ENCODE measurements at places on chromosomes 4 and X.

DNA sequence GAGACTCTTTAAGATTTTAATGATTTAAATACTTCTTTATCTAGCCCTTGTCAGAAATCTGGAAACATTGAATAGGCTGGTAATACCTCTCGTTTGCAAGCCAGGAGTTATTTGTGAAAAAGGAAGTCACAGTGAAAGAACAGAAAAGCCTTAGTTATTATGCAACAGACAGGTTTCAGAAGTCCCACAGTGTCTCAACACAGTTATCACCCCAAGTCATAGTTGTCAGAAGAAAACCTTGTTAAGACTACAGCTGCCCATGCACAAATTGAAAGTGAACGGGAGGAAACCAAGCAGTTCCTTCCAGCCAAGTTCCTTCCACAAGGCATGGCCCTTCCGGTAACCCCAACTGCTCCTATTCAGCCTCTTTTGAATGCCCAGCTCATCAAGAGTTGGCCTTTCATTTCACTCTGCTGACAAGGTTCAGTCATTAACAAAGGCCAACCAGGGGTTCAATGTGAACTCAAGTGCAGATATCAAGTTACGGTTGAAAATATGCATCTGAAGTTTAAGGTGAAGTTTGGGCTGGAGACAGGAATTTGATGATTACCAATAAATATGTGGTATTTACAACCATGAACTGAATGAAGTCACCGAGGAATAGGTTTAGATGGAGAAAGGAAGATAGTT is 15.6 kb downstream of the ALPK1 start:
- no peak for DNase-seq

DNA sequence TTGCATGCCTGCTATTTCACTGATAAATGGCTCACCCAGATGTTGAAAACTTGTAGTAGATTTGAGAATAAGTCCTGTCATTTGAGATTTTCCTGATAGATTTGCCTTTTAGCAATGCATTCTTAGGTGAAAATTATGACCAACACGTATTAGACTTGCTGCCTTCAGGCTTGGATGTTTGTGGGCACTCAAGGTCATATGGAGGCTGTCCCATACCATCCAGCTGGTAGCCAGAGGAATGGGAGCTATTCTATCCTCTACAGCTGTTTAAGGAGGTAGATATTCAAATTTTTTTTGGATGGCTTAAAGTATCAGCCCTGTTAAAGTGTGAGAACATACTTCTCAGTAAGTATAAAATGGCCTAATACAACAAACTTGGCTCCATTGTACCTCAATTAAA is 34.7 kb downstream of the RTL3 start:
- DNase-seq, result no peak

DNA sequence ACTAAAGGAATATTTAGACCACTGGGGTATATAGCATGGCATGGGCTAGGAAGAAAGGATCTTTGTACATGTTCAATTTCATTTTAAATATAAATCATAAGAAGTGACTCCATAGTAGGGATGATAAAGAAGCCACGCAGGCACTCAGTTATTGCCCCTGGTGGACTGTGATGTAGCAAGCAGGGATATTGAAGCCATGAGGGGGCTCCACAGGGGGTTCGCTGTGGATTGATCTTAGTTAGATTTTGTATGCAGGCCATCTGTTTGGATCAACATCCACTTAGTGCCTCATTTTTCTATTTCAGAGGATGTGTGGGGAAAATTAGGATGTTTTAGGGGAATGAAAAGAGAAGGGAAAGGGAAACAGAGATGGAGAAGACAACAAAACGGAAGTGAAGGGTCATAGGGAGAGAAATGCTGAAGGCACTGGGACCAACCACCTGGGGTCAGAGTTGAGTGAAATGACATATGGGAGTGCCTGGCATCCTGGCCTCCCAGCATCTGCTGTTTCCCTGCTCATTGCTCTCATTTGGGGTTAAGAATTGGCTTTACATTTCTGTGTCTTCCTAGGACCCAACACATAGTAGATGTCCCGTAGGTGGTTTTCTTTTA is 11.2 kb upstream of the FREM3 start:
- no peak for DNase-seq

DNA sequence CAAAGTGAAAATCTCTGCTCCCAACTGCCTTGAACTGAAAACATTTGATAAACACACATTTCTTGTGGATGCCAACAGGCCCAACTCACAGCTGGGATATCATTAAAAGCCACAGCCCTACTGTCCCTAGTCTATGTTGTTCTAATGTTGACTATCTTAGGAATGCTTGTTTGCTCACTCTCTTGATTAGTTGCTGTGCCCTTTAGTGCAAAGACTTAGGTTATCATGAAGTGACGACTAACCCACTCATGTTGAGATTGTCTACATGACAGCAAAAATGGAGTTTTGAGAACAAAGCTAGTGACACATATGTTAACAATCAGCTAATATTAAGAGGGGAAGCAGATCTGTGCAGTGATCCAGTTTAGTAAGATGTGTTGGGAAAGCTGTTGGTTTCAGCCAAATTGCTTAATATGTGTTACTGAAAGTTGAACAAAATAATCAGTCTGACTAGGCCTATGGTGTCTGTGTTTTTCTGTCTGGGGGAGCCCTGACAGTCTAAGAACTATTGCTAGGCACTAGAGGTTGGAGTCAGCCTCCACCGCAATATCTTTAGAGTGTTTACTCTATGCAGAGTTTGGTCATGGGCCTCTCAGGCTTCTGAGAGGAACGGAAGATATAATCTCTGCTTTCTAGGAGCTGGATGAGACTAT is 125.5 kb downstream of the ATG4A start:
- no peak for DNase-seq

- DNase-seq, result no peak
Measured at GRCh38 chr4:4671774-4672349, 130.0 kb upstream of the STX18 start.

DNA sequence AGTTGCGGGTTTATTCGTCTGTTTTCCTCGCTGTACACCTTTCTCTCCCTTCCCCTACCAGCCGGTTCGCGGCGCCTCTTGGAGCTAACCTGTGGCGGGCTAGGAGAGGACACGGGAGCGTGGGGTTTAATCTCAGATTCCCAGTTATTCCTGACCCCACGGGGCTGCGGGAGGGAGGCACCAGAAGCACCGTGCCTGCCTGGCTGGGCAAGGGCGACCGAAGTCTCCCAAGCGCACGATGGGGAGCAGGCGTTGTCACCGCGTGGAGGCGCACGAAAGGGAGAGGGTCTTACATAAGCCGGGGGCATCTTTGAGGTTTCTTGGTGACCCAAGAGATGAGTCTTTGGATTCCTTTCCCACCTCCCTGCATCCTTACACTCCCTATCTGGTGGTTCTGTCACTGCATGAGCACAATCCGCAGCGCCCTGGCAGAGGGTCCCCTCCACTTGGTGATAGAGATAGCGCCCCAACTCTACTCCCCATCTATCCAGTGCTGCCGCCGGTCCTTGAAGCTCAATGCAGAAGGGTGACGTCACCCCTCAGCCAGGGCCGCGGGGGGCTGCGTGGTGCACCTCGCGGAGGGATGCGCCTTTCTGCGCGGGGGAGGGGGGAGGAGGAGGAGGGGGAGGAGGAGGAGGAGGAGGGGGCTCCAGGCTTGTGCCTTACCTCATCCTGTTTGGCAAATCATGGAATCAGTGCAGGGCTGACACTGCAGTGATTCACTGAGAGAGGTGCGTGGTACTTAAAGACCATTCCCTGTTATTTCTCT is 793 bp downstream of the TSPAN7 start:
- peak; percentile 14 for DNase-seq

DNA sequence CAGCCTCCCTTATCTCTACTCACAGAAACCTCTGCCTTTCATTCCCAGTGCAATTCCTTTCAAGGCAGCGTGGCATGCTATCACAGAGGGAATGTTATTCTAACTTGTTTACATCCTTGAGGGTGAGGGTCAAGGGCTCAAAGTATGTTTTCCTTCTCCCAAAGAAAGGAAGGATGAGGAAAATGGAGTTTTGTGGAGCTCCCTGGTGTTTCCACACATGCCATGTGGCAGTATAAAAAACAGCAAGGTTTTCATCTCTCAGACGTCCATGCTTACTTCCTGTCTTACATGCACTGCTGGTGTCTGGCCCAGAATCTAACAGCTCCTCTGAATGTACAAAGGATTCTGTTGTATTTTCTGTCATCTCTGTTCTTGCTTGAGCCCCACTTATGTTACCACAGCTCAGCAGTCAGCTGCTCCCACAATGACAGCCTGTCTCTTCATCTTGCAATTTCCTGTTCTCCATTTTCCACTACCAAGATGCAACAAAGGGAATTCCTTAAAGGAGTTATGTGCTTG is 128.0 kb downstream of the SNCA start:
- no peak for DNase-seq

DNA sequence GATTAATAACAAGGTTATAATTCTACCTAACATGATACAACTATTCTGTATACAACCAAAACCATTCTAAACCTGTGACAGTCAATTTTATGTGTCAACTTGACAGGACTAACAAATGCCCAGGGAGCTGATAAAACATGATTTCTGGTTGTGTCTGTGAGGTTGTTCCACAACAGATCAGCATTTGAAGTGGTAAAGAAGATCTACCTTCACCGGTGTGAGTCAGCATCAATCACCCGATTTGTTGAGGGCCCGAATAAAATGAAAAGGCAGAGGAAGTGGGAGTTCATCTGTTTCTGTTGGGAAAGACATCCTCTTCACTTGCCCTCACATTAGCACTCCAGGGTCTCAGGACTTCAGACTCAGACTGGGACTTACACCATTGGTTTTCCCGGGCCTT is 187.9 kb downstream of the MAB21L2 start:
- DNase-seq, result no peak

- no peak for DNase-seq
Measured at GRCh38 chr4:100168521-100168920, 21.7 kb downstream of the DDIT4L start.

DNA sequence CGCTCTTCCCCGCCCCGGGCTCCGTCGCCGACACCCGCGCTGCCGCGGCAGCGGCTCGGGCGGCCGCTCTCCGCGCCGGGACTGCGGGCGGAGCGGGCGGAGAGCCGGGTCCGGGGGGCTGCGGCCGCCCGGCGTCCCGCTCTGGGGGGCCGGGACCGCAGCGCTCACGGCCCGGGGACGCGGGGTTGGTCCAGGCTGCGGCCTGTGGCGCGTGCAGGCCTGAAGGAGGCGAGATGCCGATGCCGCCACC is 492 bp downstream of the GALNT7 start:
- DNase-seq, result no peak

GRCh38 chr4:84968925-84969324 is 2.4 kb upstream of the WDFY3 start:
- DNase-seq, result no peak

- peak; percentile 31 for DNase-seq
Measured at GRCh38 chr4:57462843-57463242, 352.7 kb upstream of the IGFBP7 start.

GRCh38 chrX:2691543-2692220 is 587 bp downstream of the CD99 start:
- no peak for DNase-seq

GRCh38 chr4:124199755-124200154 is 512.8 kb downstream of the ANKRD50 start:
- DNase-seq, result no peak

DNA sequence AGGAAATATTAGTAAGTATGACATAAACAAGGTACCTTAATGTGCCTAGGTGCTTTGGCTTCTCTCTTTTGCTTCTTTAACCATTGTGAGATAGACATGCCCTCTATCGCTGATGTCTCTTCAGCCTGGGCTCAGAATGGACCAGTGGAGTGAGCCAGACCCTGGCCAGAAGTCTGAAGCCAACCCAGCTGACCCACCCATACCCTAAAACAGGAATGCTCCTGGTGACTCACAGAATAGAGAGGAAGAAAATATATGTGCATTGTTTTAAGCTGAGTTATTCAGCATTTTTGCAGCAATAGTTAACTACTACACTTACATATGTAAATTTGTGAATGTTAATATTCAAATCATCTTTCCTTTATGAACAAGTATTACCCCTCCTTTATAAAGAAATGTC is 167.5 kb upstream of the PCDH10 start:
- DNase-seq, result no peak

DNA sequence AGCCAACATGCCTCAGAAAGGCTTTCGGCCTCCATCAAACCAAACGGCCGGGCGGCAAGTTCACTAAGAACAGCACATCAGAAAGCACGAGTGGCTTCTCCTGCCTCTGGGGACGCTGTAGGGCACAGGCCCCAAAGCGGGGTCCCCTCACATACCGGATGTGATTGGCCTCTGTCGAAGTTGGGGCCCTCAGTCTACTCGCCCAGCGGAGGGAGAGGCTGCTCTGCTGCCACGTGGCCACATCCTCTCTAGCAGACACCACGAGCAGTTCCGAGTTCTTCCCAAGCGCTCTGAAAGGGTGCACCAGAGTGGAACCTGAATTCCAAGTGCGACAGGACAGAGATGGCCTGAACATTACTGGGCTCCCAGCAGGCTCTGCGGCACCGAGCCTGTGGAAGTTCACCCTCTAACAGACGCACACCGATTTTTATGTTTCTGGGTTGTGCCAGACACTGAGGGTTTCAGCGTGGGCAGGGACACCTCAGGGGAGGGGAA is 21.1 kb downstream of the NOP14 start:
- DNase-seq, result no peak

DNA sequence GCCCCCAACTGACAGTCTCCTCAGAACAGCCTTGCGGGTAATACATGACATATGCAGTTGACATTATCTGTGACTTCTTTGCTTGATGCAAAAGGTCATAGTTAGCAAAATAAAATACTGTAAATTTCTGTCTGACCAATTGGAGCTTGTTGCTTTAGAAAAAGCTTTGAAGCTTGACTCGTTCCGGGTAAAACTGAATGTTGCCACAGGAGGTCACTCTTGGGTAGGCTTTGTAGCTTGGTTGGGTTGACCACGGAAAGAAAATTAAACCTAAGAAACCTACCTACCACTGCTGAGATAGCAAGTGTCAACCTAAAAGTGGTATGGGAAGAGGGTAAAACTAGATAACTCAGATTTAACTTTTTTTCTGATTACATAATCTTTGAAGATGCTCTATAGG is 23.2 kb downstream of the PRPS2 start:
- no peak for DNase-seq

GRCh38 chr4:171985129-171985528 is 171.9 kb downstream of the GALNTL6 start:
- DNase-seq, result no peak

DNA sequence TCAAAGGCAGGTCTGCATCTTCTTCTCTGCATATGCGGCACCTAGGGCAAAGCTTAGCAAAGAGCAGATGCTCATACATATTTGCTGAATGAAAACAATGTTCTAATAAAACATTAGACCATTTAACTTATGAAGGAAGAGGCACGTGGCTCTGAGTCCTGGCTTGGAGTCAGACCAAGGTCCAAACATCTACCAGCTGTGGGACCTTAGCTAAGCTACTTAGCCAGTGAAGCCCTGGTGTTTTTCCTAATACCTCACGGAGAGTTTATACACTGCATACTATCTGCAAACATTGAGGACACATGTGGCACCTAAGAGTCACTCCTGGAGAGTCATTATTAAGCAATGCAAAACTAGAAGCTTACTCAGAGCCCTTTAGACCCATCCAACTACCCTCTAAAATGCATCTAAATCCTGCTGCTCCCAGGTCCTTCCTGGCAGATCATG is 9.0 kb downstream of the PDGFC start:
- no peak for DNase-seq

DNA sequence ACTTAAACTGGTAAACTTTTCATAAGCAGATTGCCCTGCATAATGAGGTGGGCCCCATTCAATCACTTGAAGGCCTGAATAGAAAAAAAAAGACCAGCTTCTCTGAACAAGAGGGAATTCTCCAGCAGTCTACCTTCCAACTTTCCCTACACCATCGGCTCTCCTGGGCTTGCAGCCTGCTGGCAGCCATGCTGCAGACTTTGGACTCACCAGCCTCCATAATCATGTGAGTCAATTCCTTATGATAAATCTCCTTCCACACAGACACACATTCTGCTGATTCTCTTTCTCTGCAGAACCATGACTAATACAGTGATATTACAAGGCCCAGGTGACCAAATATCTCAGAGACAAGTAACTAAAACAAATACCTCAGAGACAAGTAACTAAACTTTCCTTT is 113.8 kb upstream of the WDR17 start:
- no peak for DNase-seq
